Thoracic aorta (tissue), 2 donors: ENCODE measurements at places on chromosomes 5 and 9. TPM values are rescaled to one million over a fixed set of nuclear protein-coding genes. Genes with fewer than 3 reads are reported as not detected.

CXCL14 gene
- total RNA-seq = 28.7 TPM

GCNT4 gene
- total RNA-seq = 3.1 TPM

MYORG gene
- total RNA-seq = 7.4 TPM

SPATA31A3 gene
- not detected for total RNA-seq

CCL28 gene
- total RNA-seq = 24.2 TPM

PTGER4 gene
- total RNA-seq = 45.9 TPM

ITK gene
- total RNA-seq = 8.2 TPM

LCN1 gene
- not detected for total RNA-seq

ELOVL7 gene
- 3.0 TPM for total RNA-seq

TPPP gene
- total RNA-seq = 9.9 TPM

STKLD1 gene
- total RNA-seq = 0.42 TPM

CDC20B gene
- total RNA-seq = not detected

CCDC187 gene
- total RNA-seq = not detected

PCDHB14 gene
- total RNA-seq = 14.6 TPM

RFESD gene
- total RNA-seq = 11.1 TPM

CAMSAP1 gene
- total RNA-seq = 20.2 TPM

TAF11L10 gene
- not detected for total RNA-seq

MLANA gene
- total RNA-seq = not detected

FBP2 gene
- not detected for total RNA-seq
